Activated CD4-positive, alpha-beta T cell treated with anti-CD3 and anti-CD28 coated beads, Interleukin-2, amount 50 U/mL, for 4 hours (primary cell): ENCODE measurements at places on chromosomes 3 and 15.

- DNase-seq: no peak
Observed at GRCh38 chr15:67127965-67128364, 62.6 kb downstream of the SMAD3 start.

DNA sequence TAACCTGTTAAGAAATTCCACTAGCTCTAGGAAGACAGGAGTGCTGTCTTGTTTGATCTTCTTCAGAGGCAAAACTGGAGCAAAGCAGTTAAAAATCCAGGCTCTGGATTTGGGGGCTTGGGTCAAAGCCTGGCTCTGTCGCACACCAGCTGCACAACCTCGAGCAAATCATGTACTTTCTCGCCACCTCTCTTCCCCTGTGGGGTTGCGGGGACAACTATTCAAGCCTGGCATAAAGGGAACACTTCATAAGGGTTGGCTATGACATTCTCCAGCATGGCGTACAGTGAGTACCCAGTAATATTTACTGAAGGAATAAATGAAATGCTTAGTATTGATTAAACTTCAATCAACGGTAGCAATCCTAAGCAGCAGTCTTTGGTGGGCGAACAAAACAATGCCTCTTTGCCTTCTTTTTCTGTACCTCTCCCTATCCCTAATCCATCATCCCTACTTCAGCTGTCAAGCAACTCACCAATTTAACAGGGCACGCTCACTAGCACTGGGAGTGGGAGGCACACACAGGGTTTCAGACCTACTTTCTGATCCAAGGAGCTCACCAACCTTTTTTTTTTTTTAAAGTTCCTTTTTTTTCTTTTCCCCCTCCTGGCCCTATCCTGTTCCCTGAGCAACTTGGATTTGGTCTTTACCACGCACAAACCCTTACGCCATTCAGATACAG lies 33.0 kb downstream of the GNB5 start:
- no peak for DNase-seq

GRCh38 chr3:169755488-169755887 lies 9.4 kb downstream of the TERC start:
- DNase-seq: no peak

- DNase-seq: no peak
Observed at GRCh38 chr15:68283401-68283800, 5.9 kb downstream of the FEM1B start.

GRCh38 chr3:124621498-124621897 lies 108.8 kb upstream of the UMPS start:
- DNase-seq: no peak

- DNase-seq: no peak
Observed at GRCh38 chr3:155581579-155581978, 163.3 kb downstream of the PLCH1 start.

DNA sequence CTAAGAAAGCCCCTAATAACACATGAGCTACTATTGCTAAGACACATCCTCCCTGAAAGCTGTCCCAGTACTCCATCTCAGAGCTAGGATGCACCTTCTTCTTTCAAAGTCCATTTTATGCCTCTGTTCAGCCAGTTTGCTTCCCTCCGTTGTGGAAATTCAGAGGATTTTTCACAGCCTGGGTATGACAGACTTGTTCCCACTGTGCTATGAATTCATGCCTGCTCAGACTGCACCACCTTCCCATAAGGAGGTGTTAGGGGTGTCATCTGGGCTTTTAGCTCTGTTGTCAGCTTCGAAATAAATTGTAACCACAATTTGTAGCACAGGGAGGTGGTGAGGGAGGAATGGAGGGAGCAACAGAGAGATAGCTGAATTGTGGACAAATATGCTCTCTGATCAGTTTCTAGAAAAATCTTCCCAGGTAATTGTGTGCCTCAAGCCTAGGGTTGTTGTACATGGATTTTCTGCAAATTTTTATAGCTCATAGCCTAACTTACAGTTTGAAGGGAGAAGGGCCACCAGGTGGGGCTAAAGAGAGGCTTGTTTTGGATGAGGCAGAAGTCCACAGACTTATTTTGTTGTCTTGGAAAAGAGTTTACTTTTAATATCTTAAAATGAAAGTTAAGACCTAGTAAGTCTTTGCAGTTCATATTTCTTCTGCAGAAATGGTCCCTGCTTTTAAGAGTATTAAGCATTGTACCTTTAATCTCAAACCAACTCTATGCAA lies 462.0 kb downstream of the PDCD6IP start:
- no peak for DNase-seq

- DNase-seq: no peak
Observed at GRCh38 chr3:130839813-130840212, 54.1 kb upstream of the ATP2C1 start.

DNA sequence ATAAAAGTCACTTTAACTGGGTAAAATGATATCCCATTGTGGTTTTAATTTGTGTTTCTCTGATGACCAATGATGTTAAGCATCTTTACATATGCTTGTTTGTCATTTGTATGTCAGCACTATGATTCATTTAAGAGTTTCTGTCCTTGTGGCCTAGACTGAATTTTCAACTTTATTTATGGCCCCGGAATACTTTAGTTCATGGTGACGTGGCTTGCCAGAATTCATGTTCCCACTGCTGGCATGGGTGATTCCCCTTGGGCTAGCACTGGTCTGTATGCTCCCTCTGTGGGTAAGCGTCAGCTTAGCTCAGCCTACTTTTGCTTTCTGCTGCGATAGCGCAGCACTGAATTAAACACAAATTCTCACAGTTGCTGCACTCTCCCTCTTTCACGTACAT lies 436.3 kb upstream of the SGO1 start:
- DNase-seq: no peak

DNA sequence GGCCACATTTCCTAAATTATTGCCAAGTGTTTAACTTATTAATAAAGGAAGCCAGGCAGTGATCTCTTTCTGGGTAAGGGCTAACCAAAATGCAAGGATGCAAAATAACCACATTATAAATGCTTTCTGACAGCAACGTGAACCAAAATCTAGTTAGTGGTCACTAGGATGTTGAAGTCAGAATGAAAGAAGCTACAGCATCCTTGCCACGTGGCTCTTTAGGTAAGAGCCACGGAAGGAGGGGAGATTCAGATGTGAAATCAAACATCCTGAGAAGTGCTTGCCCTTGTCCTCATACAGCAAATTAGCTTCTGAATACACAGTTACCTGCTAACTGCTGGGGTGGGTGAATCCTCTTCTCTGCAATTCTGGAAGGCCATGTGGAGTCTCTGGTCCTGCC lies 246.2 kb downstream of the FEZF2 start:
- DNase-seq: no peak

DNA sequence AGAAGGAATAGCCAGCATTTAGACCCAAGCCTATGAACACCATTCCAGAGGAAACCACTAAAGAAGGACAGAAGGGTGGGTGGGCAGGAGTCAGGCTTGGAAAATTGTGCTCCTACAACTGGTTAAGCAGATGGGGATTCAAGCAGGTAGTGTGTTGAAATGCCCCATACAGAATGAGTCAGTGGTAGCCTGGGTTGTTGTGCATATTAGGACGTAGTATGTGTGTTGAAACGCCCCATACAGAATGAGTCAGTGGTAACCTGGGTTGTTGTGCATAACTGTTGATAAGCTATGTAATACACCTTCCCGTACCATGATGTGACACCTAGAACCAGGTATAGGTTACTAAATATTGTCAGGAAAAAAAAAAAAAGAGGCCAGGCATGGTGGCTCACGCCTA lies 34.0 kb downstream of the MINDY4B start:
- DNase-seq: no peak

GRCh38 chr3:58531555-58531954 lies 5.4 kb downstream of the ACOX2 start:
- DNase-seq: no peak

DNA sequence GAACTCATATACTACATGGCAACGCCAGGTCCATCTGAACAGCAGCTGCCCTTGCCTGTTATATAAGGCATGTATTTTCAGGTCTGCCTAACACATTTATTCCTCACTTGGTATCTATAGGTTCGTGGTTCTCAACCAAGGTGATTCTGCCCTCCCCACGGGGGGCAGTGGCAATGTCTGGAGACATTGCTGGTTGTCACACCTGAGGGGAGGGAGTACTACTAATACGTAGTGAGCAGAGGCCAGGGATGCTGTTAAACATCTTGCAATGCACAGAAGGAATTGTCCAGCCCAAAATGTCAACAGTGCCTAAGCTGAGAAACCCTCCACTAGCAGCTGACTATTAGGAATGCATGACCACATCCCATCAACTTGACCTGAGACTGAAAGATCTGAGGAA lies 32.6 kb downstream of the ADAMTS9 start:
- no peak for DNase-seq

DNA sequence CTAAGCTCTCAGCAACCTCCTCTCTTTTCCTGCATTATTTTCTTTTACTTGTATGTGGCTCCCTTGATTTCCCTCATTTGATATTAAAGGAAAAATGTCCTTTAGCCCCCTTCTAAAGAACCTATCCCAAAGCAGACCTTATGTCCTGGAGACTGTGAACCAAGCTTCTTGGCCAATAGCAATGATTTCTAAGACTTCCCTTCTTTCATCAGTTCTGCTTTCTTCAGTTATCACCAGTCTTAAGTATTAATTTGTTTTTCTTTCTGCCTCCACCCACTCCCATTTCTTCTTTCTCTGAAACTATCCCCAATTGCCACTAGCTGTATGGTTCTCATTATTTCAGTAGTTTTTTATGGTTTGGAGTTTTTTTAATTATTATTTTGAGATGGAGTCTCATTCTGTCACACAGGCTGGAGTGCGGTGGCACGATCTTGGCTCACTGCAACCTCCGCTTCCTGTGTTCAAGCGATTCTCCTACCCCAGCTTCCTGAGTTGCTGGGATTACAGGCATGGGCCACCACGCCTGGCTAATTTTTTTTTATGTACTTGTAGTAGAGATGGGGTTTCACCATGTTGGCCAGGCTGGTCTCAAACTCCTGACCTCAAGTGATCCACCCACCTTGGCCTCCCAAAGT lies 12.1 kb downstream of the TMOD3 start:
- no peak for DNase-seq

- no peak for DNase-seq
Observed at GRCh38 chr15:89370120-89370977, 35.7 kb upstream of the POLG start.

DNA sequence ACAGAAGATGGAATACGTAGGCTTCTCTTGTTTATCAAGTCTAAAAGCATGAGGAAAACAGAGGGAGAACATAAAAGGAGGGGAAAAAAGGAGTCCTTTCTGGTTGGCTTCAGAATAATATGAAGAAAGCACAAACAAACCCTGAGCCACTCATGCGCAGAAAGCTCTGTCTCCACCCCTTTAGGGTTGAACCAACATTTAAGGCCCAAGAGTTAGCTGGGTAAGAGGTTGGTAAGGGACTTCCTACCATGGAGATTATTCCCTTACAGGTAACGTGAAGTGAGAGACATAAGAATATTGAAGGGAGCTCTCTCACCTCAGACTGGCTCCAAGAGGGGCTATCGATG lies 145.3 kb downstream of the RORA start:
- no peak for DNase-seq

GRCh38 chr3:57078344-57078634 lies 17.8 kb downstream of the SPATA12 start:
- peak; percentile 7 for DNase-seq

DNA sequence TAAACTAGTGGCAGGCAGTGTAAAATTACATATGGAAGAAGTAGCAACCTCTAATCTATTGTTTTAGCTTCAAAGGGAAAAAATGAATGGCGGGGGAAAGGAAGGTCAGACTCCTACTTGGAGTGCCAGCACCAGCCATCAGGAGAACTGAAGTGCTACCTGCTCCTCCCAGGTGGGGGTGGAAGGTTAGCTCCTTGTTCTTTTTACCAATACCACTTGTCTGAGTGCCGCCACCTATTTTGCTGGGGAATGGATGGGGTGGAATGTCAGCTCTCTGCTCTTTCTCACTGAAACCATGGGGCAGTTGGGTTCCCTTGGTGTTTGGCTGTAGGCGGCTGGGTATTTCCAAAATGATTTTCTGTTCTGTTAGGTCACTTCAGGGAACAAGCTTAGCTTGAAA lies 428.7 kb upstream of the EPHA3 start:
- DNase-seq: no peak

DNA sequence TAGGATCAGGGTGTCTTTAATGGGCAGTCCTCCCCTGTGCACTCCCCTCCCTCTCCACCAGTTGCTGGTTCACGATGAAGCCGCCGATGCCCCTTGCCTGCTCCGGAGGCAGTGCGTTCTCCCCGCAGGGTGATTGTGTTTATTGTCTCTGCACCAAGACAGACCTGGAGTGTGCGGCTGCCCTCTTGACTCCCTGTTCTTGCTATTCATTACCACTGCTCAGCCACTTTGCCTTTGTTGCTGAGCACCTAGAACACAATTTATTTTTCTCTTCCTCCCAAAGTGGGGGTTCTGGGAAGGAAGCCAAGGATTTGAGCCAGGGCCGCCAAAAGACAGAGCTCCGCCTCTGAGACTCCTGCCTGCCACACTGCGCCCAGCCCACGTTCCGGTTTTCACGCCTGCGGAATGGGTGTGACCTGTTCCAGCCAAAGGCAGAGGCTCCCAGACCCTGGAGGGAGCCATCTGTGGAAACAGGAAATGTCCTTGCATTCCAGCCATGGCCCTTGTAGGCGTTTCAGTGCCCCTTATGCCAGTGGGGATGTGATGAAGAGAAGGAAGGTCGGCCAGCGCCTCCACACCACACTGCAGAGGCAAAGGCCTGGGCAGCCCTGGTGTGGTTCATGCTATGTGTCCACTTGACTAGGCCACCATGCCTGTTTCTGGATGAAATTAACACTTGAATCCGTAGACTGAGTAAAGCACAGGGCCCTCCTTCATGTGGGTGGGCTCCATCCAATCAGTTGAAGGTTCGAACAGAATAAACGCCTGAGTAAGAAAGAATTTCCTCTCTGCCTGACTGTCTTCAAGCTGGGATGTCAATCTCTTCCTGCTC lies 85.8 kb downstream of the HMG20A start:
- no peak for DNase-seq

DNA sequence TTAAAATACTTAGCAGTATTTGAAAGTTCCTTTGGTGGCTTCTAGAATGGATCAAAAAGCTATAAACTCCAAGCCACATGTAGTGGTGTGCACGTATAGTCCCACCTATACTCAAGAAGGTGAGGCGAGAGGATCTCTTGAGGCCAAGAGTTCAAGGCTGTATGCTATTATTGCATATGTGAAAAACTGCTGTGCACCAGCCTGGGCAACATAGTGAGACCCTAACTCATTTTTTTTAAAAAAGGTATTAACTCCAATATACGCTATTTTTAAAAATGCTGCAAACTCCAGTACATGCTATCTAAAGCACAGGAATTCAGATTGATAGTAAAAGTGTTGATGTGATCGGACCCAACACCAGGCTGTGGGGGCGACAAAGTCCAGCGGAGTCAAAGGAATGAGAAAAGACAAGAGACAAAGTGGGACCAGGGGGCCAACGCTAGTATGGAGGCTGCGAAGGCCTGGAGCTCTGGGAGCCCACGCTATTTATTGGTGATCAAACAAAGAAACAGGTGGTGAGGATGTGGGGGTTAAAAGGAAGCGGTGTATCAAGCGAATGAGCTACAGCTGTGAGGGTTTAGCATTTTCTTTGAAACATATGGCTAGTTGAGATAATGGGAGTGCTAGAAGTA lies 66.6 kb downstream of the ARIH1 start:
- no peak for DNase-seq

DNA sequence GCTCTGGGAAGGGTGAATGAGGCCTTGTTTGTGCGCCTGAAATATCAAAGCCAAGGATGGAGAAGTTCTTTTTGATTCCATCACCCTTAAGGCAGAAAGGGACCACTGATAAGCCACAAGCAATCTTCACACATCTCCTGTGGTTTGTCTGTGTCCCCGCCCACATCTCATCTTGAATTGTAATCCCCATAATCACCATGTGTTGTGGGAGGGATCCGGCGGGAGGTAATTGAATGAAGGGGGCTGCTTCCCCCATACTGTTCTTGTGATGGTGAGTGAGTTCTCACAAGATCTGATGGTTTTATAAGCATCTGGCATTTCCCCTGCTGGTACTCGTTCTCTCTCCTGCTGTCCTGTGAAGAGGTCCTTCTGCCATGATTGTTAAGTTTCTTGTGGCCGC lies 329.6 kb upstream of the RGMA start:
- no peak for DNase-seq
